ENCODE measurements at places on chromosomes 16 and 17.

DNA sequence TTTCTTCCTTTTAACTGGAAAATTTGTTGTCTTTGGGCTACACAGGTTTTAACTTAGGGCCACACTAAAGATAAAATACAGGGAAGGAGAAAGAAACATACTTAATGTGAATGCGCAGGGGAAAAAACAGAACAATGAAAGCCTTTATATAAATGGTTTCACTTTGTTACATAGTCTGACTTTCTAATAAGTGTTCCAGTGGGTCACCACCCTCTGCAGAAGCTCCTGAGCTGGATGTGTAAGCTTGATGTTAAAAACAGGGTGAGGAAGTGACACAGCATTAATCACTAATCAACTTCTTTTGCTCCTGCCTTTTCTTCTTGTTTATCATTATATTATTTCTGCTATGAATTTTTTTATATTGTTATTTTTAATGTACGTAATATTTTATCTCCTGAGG, 445.6 kb upstream of the CA10 start:
- no peak for DNase-seq

GRCh38 chr17:17201907-17202306, 4.2 kb downstream of the PLD6 start:
- DNase-seq = no peak

GRCh38 chr16:89095491-89095951, 1.9 kb downstream of the ACSF3 start:
- no peak for DNase-seq

DNA sequence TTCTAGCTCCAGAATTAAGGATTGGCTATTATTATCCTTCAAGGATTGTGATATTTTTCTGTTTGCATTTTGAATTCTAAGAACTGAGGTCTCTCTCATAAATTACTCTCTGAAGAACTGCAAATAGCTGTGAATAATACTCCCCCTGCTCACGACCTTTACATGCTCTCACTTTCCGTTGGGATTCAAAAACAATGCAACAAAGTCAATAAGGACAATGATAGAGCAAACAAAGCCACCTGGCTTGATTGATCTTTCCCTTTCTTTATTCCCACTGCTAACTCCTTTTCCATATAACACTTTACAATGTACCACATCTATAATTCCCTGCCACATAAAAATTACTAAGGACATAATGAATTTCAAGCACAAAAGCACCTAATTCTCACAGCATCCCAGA, 523.0 kb upstream of the CA10 start:
- DNase-seq = no peak

DNA sequence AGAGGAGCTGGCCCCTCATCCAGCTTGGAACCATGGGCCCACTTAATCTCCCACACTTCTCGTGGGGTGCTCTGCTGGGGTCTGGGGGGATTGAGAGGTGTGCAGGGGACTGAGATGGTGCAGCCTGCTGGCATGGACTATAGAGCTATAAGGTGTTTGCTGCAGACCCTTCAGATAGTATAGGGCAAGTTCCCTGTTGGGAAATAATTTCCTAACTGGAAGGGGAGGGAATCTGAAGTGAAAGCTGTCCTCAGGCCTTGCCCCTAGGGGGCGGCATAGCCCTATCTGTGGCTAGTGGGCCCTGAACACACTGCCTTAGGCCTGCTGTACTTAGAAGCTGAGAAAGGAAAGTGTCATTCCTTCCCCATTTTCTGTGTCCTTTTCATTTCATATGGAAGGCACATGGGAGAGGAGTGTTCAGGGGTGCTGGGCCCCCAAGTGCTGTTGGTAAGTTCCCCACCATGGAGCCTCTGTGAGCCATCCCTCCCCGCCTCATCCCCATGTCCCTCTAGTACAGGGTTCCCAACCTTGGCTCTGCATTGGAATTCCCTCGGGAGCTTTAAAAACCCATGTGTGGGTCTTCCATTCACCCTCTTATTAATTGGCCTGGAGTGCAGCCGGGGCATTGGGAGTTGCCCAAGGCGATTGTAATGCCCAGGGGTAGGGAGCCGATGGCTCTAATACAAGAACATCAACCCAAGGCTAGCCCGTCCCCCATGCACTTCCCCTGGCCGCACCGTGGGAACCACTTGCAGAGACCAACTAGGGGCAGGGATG, 19.7 kb downstream of the GOSR2 start:
- DNase-seq = peak; percentile 45

DNA sequence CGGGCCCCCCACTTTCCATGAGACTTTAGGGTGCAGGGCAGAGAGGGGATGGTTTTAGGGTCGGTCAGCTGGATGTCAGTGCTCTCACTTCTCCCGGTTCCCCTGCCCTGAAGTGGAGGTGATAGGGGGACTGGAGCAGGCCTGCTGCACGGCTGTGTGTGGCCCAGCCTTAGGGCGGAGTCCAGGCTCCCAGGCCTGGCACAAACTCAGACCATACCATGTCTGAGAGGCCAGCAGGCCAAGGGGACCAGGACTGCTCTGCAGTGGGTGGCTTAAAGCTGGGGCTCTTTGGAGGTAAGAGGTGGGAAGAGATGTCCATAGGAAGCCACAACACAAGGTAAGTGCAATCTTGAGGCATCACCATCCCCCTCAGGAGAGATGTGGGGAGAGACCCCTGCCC, 8.3 kb downstream of the TFAP4 start:
- no peak for DNase-seq

- no peak for DNase-seq
Measured at GRCh38 chr16:67257486-67258160, 8.8 kb downstream of the SLC9A5 start.

- no peak for DNase-seq
Measured at GRCh38 chr16:56629531-56629930, 2.9 kb upstream of the MT1M start.

DNA sequence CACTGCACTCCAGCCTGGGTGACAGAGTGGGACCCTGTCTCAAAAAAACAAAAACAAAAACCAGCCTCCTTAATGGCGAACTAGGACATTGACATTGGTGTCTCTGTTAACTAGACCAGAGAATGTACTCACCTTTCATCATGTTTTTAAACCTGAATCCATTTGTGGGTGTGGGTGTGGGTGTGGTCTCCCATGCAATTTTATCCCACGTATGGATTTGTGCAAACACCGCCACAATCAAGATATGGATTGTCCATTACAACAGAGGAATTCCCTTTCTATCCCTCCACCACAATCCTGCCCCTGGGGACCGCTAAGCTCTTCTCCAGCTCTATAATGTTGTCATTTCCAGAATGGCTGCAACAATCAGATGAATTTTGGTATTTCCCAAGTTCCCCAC, 49.9 kb downstream of the DNAH17 start:
- DNase-seq = no peak

GRCh38 chr16:3554351-3554928, 22.8 kb downstream of the NLRC3 start:
- no peak for DNase-seq

DNA sequence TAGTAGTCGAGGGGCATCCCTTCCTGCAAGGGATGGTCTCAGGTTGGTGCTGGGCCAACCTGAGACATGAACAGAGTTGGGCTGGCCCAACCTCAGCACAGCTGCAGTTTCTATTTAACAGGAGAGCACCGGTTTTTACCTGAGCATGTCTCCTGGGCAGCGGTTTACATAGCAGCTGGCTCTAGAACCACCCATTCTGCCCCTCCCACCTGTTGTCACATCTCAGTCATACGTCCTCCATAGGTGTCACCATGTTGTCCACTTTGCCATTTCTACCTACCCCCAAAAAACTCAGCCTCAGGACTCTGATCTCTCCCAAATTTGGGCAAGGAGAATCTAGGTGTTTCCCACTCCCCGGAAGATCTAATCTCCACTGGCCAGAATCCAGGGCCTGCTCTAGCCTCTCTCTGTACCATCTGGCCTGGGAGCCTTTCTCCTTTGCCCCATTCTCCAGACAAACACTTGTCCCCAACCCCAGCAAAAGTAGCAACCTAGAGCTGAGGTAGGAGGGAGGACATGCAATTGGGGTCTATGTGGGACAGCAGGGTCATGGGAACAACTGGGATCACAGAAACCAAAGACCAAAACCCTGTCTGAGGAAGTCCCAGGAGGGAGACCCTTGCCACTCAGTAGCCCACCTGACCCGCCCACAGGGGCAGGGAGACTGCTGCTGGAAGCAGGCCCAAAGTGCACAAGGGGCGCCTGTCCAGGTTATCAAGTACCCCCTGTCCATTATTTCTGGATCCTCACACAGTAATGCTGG, 19.1 kb downstream of the ETV4 start:
- no peak for DNase-seq

- DNase-seq = no peak
Measured at GRCh38 chr17:76757256-76757655, 19.3 kb downstream of the MFSD11 start.

GRCh38 chr17:76581515-76581914, 4.1 kb downstream of the ST6GALNAC2 start:
- DNase-seq = no peak

- DNase-seq = no peak
Measured at GRCh38 chr16:29808219-29808900, 2.0 kb downstream of the MAZ start.

- no peak for DNase-seq
Measured at GRCh38 chr17:34408439-34408838, 45.4 kb upstream of the CCL1 start.

- DNase-seq = no peak
Measured at GRCh38 chr16:46568472-46569230, 52.5 kb downstream of the SHCBP1 start.

DNA sequence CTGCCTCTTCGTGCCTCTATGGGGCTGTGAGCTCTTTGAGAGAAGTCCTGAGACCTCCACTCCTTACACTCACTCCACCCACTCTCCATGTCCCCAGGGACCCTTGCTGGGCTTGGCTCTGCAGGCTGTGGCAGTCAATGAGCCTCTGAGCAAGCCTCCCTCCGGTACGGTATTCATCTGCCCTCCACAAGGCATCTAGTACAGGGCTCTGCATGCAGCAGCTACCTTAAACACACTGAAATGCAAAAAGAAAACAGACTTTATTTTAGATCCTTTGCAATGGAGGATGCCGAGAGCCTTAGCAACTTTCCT, 38.9 kb upstream of the SMPD3 start:
- DNase-seq = no peak

DNA sequence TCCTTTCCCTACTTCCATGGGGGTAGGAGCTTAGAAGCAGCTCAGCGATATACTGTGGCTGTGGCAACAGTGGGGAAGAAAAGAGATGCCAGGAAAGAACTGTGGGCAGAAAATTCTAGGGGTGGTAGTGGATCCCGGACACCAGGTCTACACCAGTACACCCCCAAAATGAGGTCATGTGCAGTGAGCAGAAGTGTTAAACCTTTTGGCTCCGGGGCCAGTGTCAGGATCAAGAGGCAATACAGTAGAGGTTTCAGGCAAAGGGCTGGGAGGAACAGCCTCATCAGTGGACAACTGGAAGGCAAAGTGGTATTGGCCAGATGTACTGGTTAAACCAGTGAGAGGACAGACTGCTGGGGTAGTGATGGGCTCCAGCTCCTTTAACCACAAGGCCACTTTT, 163.1 kb upstream of the CCL2 start:
- DNase-seq = no peak

Data from right lung (tissue), 10 donors.